ENCODE measurements at places on chromosomes 7 and 10.

DNA sequence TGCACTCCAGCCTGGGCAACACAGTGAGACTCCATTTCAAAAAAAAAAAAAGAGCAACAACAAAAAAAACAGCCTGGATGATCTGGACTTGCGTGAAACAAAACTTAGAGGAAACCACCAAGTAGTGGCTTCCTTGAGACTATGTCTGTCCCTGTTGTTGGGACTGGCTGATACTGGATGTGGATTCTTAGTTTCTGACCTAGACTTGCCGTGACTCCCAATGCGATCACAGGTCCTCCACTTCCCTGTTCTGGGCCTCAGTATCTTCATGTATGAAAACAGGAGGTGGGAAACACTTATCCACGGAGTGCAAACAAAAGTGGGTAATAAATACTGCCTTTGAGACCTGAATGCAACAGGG lies 125.7 kb downstream of the PRPF18 start:
- DNase-seq, result no peak

GRCh38 chr10:126277181-126277580 lies 111.1 kb downstream of the ADAM12 start:
- DNase-seq, result no peak

GRCh38 chr10:124007773-124008145 lies 85.6 kb downstream of the CHST15 start:
- no peak for DNase-seq

- no peak for DNase-seq
Measured at GRCh38 chr10:6072215-6072934, 10.2 kb upstream of the IL2RA start.

GRCh38 chr7:17520941-17521340 lies 222.5 kb downstream of the AHR start:
- no peak for DNase-seq

GRCh38 chr10:92203919-92204623 lies 86.8 kb downstream of the CPEB3 start:
- no peak for DNase-seq

DNA sequence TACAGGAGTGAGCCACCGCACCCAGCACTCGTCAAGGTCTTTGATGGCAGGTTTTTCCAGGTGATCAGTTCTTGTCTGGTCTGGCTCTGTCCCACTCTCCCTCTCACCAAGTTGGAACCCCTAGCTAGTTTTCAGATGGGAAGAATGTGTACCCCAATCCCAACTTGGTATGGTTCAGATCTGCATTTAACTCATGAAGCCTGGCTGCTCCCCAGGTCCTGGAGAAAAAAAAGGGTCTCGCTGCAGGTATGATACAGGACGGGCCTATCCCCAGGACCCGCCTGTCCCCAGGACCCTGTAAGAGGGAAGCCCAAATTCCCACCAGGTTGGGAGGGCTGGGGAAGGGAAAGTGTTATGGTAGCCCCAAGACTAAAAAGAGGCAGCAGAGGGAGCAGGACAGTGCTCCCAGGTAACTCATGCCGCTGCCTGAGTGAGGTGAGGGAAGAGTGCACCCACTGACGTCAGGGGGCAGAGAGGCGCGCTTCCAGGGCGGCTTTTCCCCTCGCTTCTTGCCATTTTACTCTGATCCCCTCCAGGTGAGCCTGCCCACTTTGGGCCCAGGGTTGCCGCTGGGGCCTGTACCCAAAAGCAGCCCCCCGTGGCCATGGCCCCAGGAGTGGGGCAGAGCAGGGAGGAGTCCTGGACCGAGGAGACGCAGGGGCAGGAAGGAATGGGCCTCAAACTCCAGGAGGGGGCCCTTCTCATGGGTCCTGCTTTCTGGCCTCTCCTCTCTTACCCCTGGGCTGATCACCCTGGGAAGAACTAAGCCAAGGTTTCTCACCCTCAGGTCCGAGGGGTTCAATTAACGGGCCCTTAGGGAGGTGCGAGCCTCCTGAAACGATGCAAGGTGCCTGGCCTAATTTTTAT lies 36.4 kb upstream of the SRRM3 start:
- DNase-seq, result no peak

- DNase-seq, result no peak
Measured at GRCh38 chr7:32206488-32206887, 136.3 kb upstream of the PDE1C start.

DNA sequence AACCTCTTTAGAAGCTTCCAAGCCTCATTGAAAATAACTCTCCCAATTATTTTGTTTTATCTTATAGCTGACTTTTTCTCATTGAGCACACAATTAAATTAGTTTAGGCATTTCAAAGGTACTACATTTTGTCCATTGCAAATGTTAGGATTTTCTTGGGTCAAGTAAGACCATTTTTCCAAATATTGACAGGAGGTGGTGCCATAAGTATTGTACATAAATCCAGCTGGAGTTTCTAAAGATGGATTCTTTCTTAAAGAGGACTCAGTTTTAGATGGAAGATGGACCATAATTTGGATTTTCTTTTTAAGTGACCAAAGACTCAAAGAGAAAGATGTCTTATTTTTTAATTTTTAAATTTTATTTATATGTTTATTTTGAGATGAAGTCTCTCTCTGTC lies 12.3 kb upstream of the OPN4 start:
- no peak for DNase-seq

- no peak for DNase-seq
Measured at GRCh38 chr7:151690606-151691005, 170.9 kb upstream of the RHEB start.

GRCh38 chr10:13956826-13957225 lies 370.1 kb downstream of the PRPF18 start:
- no peak for DNase-seq

DNA sequence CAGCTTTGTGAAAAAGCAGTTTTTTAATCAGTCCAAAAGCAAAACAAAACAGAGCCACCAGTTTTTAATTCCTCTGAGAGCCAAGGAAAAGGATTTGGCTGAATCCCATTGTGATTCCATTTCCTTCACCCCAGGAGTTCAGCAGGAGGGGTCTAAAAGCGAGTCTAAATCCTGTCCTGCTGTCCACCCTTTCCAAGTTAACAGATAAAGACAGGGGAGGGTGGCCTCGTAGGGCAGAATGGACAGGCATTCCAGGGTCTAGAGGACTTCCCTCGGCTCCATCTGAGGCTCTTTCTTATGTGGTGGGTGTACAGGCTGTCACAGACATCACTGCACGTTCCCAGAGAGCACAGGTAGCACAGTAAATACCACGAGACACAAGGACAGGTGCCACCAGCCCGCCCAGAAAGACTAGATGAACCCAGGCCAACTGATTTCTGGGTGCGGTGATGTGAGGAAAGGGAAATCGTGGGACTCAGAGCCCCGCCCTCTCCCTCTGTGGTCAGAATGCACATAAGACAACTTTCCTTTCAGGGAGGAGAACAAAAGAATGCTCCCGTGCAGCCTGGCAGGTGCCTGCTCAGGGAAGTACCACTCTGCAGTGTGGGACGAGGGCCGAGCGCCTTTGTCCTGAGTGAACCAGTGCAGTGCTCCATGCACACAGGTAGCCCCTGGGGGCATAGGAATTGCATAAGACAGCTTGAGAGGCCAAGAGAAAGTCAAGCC lies 119.7 kb downstream of the ABLIM1 start:
- no peak for DNase-seq

- DNase-seq, result no peak
Measured at GRCh38 chr10:91080776-91081175, 139.7 kb upstream of the PCGF5 start.

GRCh38 chr10:7593905-7594304 lies 72.9 kb downstream of the ITIH5 start:
- DNase-seq, result no peak

GRCh38 chr7:111832174-111832573 lies 269.9 kb upstream of the IMMP2L start:
- DNase-seq, result no peak

DNA sequence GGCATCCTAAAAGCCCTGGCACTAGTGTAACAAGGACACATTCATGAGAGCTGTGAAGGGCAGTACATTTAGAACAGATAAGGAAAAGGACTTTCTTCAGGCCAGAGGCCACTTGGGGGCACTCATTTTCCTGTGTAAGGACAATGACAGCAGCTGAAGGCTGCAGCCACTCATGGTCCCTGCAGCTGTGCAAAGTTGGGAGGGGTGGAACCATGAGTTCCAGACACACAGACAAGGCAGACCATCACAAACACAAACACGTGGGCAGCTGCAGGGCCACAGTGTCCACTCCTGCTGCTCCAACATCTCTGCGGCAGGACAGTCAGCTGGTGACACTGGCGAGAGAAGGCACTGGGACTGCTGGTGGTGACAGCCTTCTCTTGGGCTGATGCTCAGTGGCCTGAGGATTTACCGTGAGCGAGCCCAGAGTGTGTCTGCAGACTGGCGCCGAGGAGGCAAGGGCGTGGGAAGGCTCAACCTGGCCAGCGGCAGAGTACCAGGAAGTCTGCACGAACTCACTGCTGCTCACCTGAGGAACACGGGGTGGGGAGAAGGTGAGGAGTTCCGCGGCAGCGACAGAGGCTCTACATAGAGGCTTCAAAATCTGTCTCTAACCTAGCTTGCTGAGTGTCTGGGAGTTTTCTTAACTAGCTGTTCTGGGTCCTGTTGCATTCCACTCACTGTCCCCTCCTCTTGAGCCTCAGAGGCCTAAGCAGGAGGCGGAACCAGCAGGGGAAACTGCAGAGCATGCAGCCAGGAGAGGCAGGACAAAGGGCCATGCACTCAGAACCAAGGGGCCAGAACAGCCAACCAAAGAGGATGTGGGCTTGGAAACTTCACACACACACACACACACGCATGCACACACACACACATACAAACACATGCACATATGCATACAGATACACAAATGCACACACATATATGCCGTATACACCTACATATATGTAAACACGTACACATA lies 76.5 kb upstream of the DDC start:
- no peak for DNase-seq

DNA sequence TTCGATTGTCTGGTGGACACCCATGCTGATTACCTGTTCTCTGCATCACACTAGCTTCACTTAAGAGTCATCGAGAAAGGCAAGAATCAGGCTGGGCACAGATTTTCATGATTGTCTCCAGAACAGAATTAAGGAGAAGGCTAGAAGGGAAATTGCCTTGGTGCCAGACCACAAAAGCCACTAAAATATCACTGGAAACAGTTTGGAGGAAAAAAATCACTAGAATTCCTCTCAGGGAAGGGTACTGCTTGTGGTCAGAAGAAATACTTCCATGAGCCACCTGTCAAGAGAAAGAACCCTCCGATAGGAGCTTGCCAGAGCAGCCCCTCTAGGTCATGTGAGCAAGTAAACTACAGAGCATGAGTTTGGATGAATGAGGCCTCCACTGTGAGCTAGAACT lies 269.3 kb upstream of the TEX47 start:
- no peak for DNase-seq

- no peak for DNase-seq
Measured at GRCh38 chr10:92164036-92164696, 126.7 kb downstream of the CPEB3 start.

All from GOT3 (cell line).